Cardiac muscle cell (in vitro differentiated cells and primary cell): ENCODE measurements at places on chromosomes 6 and 20.

DNA sequence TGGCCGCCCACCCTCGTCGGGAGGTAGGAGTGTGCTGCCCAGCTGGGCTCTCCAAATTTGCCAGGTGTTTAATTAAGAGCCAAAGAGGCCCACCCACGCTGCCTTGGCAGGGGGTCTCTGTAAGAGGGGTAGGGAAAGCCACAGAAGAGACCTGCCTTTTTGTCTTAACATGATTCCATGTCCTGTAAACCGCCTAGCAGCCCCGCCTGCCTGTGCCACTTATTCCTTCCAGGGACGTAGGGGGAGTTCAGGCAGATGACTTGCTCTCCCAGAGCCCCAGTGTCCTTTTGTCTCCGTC is 2.1 kb downstream of the FAM210B start:
- DNase-seq: no peak

DNA sequence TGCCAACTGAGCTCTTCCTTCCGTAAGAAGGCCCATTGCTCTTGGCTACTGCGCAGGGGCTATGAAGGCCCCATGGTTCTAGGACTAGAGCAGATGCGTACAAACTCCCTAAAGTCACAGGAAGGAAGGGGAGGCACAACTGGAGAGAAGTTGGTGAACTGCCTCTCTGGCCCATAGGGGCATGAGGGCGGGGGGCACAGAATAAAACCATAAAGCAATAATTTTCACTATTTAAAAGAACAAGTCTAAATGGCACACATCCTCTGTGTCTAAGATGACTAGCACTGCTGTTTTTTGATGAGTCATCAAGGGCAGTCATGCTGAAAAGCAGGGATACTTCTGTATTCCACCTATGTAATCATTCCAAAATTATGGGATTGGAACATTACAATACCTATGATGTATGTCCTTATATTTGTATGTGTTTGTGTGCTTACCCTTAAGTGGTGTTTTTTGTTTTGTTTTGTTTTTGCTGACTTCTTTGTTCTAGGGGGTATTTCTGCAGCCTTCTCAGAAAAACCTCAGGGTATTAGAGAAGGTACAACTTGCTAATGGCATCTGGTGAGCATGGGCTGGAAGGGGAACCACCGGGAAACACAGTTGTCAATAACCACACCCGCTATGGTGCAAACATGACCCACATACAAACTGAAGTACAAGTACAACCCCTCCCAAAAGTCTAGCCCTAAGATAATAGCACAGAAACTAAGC is 36.9 kb downstream of the B4GALT5 start:
- no peak for DNase-seq

DNA sequence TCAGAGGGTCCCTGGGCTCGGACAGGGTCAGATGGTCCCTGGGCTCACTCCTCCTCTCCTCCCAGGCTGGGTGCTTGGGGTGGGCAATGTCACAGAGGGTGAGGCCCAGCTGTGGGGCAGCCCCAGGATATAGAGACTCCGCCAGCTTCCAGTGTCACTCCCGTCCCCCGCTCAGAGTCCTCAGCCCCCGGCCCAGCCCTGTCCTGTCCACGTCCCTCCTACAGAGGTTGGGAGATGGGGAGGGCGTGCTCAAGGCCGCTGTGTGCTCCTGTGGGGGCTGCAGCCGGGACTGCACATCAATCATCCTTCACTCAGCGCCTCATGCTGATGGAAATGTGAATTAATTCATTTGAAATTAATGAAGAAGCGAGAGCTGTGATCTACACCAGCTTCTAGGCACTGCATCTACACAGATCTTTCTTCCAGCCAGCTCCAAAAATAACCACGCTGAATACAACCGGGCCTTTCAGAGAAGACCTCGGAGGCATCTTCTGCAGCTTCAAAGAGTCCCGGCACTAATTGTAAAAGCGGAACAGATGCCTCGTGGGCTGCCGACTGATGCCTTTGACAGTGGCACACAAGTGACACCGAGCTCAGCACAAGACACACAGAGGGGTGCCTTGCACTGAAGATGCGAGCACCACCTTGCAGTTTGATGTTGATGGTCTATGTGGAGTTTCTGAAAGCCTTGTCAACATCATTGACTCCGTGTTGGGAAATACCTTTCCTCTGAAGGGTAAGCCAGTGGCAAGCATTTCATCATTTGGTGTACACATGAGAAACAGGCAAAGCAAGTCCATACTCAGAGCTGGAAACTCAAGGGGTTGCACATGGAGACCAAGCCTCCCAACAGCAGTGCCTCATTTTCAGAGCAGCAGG is 39.3 kb downstream of the DACT2 start:
- DNase-seq: no peak

DNA sequence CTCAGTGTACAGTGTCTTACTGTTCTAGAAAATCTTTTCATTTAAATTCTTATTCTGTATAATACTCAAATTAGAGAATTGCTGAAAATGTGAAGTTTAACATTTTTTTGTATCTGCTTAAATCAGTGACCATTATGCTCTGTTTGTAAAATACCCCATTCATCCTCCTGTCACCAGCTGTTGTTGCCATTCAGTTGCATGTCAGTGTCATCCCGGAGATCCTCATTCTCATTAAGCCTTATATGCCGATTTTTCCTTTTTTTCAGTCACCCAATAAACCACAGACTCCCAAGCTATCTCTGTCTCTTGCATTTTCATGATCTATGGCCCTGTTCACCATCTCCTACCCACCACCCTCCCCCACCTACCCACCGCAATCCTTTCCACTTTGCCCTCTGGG is 20.4 kb downstream of the GTF2H5 start:
- DNase-seq: no peak

DNA sequence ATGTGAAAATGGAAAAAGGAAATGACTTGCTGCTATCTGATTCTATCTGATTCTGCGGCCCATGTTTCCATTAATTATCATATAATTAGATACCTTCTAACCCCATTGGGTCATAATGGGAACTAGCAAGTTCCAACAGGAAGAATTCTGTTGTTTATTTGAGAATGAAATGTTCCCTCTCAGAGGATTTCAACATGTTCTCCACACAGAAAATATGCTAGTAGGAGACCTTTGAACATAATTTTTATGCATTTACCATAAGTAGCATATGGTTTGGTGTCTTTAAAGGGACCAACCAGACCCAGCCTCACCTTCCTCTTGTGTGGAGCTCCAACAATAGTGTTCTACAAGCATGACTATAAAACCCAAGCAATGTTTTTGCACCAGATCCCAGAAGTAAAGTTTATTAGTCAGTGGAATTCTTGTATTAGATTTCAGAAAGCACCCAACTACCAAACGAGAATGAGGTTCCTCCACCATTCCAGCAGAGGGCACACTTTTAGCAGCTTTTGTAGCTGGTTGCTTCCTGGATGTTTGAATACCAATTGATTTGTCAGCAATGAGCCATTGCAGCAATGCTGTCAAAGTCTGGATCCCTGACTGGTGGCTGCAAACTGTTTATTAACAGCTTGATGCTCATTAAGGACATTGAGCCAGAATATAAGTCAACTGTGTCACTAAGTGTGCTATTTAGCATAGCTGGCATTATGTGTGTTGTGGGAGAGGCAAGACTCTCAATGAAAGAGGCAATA is 143.6 kb upstream of the GJE1 start:
- peak; percentile 74 for DNase-seq

GRCh38 chr6:140345935-140346334 is 971.5 kb upstream of the CITED2 start:
- no peak for DNase-seq

DNA sequence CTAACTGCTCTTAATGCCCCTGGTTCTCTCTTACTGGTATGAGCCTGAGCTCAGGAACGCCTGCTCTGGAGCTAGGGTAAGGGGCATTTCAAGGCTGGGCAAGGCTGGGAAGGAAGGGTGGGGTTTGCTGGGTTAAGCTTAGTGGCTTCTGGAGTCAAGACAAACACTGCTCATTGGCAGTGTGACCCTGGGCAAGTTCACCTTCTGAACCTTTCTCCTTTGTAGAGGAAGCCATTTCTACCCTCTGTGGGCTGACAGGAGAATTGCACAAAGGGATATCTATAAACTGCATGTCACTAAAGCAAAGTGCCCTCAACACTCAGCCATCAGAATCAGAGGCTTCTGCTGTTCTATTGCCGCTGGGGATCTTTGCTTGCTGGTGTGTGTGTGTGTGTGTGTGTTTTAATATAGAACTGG is 20.3 kb upstream of the LRRN4 start:
- no peak for DNase-seq

GRCh38 chr6:118725944-118726343 is 74.6 kb upstream of the CEP85L start:
- DNase-seq: no peak

GRCh38 chr6:31797588-31797987 is 2.0 kb upstream of the VARS1 start:
- DNase-seq: no peak

GRCh38 chr6:143955971-143956370 is 52.1 kb downstream of the PLAGL1 start:
- no peak for DNase-seq

- peak; percentile 33 for DNase-seq
Observed at GRCh38 chr20:58054780-58055373, 173.6 kb downstream of the ANKRD60 start.

DNA sequence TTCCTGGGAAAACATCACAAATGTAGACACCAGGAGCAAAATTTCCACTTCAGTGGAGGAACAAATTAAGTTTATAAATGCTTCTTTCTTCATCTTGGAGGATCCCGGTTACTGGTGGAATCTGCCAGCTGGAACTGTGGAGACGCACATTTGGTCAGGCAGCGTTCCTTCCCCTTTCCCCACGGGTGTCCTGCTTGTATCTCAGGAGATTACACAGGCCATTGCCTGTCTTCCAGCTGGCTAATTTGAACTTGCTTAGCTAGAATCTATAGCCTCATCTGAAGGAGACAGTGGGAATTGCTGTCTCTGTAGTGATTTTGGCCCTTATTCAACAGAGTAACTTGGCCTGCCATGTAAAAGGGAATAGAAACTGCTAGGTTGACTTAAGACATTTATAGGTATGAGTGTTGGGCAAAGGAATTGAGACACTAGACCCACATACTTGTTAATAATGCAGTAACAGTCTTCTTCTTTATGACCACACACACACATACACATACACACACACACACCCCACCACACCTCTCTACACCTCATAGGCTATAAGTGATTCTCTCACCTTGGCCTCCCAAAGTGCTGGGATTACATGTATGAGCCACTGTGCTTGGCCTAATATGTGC is 34.4 kb downstream of the TSBP1 start:
- no peak for DNase-seq

GRCh38 chr6:16286151-16286522 is 47.8 kb downstream of the GMPR start:
- peak; percentile 87 for DNase-seq

DNA sequence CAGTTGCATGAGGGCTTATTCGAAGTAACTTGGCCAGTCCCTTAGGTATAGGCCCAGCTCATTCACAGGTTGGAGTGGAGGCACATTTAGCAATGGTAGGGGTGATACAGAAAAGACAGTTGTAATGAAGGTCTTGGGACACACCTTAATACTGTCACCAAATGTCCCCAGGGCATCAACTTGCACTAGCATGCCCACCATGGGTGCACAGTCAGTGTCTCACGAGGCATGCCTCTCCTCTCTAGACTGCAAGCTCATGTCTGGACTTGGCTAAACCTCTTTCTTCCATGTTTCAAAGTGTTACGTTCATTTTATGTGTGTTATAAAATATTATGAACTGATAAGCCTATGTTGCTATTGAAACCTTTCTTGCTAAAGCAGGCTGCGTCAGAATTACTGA is 124.0 kb upstream of the ECI2 start:
- DNase-seq: no peak

- DNase-seq: no peak
Observed at GRCh38 chr6:144364782-144365181, 79.6 kb downstream of the UTRN start.

GRCh38 chr6:138515657-138516248 is 16.5 kb upstream of the NHSL1 start:
- no peak for DNase-seq

DNA sequence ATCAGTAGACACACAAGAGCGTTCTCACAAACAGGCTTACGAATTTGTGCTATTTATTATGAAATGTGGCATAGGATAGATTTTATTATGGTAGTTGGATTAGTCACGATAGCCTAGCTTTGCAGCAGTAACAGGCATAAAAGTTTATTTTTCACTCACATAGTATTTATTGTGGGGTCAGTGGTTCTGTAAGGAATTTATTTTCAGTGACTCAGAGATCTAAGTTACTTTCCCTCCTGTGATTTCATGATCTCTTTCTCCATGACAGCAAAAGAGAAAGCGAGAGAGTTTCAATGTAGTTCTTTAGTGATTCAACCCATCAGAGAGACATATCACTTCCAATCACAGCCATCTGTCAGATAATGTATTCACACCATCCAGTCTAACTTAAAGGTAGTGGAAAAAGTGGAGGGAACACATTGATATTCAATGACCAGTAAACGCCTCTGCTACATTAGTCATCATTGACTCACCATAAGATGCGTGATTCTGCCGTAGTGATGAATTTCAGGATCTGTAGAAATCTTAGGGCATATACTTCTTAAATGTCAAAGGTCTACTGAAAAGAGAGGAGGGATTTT is 605.5 kb downstream of the HDGFL1 start:
- peak; percentile 77 for DNase-seq

- DNase-seq: peak; percentile 68
Observed at GRCh38 chr6:149941583-149942460, at the start of gene ULBP2. Gene ULBP2, plus strand, starts transcription at chr6:149942014. Its CDS starts 59 bp downstream, at chr6:149942073.

GRCh38 chr6:138235205-138235604 is 16.9 kb upstream of the PBOV1 start:
- DNase-seq: no peak

DNA sequence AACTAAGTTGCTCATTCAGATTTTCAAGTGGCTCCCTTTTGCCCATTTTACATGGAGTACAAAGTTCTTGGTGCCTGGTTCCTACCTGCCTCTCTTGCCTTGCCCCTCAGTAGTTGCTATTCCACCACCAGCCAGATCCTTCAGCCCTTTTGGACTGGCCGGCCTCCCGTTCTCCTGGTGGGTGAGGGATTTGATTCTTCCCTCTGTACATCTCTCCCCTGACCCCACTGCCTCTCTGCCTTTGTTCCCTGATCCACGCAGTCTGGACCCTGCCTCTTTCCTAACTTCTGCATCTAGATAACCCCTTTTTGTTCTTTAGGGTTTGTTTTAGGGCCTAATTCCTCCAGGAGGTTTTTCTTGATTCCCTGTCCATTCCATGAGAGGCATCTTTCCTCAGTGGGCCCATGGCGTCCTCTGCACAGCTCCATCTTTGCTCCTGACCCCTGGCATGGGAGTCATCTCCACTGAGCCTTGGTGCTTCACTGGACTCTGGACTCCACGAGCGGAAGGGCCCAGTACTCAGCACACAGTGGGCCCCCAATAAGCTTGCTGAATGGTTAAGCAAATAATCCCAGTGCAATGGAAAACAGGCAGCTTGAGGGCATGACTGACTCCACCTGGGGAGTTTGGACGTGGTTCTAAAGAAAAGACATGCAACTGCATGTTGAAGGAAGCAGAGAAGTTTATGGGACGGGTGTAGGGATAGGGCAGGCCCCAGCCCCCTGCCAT is 309.3 kb upstream of the SUPT3H start:
- DNase-seq: no peak
